Activated naive CD4-positive, alpha-beta T cell treated with anti-CD3 and anti-CD28 coated beads for 36 hours (primary cell): ENCODE measurements at places on chromosomes 3 and 15. TPM values are rescaled to one million over a fixed set of nuclear protein-coding genes. Genes with fewer than 3 reads are reported as not detected.

Gene GAP43
- total RNA-seq = not detected

- no peaks in the 10 kb centered on the region for H3K4me1 ChIP-seq
- H3K27me3 ChIP-seq = peaks cover 2% of the 10 kb centered on the region
- no peaks in the 10 kb centered on the region for H3K36me3 ChIP-seq
- no peak for DNase-seq
- H3K27ac ChIP-seq = no peak overlapping the region
These were observed 37.5 kb downstream of the SLC6A20 start for GRCh38 chr3:45758871-45759270.

DNA sequence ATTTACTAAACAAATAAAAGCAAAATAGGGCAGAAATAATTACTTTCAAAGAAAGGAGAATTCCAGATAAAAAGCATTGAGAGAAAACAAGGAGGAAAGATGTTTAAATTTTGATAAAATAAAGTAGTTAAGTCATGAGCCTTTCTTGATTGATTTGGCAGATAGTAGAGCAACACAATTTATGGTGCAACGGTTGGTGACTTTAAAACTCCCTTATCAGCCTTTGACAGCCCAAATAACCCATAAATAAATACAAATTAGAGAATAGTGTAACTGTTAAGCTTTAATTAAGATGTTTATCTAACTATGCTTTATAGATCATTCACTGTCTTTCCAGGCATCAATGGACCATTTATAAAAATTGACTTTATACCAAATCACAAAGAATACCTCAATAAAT is 54.0 kb upstream of the EIF1B start:
- H3K36me3 ChIP-seq = no peaks in the 10 kb centered on the region
- no peaks in the 10 kb centered on the region for H3K4me1 ChIP-seq
- H3K27ac ChIP-seq = no peak overlapping the region
- DNase-seq = no peak

Gene CFAP92
- 0.32 TPM for total RNA-seq

Gene TMEM115
- total RNA-seq = 10.6 TPM

DNA sequence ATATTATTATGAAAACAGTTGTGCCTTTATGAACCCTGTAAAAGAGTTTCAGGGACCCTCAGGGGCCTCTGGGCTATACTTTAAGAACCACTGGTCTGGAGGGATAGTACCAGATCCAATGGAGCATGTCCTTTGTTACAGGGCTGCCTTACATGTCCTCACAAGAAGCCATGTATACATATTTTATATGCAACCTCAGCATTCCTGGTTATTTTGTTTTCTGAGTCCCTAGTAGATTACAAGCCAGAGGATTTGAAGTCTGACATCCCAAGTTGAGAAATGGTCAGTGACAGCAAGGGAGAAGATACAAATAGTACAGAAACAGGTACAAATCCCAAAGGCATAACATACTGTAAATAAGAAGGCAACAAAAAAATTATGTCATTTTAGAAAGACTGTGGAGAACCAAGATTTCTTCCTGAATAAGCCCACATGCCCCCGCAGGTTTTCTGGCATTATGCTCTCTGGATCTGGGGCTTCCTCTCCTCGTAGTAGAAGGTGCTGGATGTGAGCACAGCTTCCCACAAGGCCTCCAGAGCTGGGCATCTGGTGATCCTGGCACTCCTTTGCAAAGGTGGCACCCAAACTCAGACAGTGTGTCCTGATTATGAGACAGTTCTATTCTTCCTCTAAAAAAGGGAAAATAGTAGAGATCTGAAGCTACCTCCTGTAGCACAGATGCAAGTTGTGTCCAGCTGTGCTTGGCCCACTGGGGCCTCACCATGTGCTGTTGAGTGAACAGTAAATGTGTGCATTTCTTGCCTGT is 114.0 kb downstream of the NR1D2 start:
- no peaks in the 10 kb centered on the region for H3K36me3 ChIP-seq
- H3K27ac ChIP-seq = no peak overlapping the region
- DNase-seq = no peak
- H3K27me3 ChIP-seq = peaks cover 5% of the 10 kb centered on the region
- no peaks in the 10 kb centered on the region for H3K4me1 ChIP-seq

Gene PRSS50
- not detected for total RNA-seq

Gene GTF2E1
- total RNA-seq = 13.2 TPM

Gene CCDC80
- total RNA-seq = not detected

Gene SCAMP5
- total RNA-seq = 0.15 TPM

Gene DLL4
- total RNA-seq = 0.14 TPM
